Naive thymus-derived CD4-positive, alpha-beta T cell (primary cell): ENCODE measurements at places on chromosomes 11 and 22.

GRCh38 chr11:33970984-33971466, 79.1 kb upstream of the LMO2 start:
- peak; percentile 23 for DNase-seq

DNA sequence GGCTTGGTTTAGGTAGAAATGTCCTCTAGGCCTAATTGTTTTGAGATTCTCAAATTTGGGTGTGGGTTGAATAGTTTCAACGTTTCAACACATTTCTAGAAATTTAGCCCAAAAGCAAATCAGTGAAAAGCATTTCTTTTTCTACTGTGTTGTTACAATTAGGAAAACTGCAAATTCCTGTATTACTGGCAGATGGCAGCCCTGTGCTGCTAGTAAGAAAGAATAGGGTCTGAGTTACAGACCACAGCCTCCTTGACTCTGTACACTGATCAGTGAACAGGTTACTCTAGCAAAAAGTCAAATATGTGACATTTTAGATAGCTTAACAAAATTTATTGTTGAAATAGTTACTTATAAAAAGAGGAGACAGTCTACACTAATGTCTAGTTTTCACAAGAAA, 703.0 kb downstream of the JRKL start:
- no peak for DNase-seq

- DNase-seq: no peak
These were observed 39.5 kb upstream of the SLC1A2 start for GRCh38 chr11:35458846-35459245.

DNA sequence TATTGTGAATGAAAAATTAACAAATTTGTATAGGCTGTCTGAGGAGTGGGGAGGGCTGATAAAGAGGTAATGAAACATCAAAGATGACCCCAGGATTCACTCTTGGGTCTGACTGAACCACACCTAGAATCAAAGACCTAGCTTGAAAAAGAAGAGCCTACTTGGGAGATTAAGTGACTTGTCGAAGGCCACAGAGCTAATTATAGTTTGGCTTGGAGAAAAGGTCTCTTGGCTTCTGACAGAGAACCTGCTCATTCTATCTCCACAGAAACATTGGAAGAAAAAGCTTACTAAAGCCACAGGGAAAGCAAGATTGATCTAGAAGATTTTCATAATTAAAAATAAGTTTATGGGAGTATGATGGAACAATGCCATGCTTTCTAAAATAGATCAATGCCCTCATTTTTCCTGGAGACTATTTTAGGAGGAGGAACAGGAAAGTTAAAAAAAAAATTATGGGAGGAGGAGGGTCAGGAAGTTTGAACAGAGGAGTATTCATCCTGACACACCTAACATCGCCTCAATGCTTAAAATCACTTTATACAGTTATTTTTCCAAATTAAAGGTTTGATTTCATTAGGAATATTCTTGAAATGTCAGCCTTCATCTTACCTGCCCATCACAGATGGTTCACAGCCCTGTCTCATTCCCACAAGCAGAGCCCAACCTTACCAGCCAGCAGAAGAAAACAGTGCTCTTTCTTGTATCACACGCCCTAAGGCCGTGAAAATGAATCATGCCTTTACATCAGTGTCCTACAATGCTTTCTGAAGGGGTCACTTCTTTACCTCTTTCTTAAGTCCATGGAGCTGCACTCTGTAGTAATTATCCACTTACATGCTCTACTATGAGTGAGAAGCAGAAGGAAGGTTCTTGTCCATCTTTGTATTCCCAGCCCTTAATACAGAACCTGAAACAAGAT, 231.1 kb upstream of the MPPED2 start:
- DNase-seq: no peak

DNA sequence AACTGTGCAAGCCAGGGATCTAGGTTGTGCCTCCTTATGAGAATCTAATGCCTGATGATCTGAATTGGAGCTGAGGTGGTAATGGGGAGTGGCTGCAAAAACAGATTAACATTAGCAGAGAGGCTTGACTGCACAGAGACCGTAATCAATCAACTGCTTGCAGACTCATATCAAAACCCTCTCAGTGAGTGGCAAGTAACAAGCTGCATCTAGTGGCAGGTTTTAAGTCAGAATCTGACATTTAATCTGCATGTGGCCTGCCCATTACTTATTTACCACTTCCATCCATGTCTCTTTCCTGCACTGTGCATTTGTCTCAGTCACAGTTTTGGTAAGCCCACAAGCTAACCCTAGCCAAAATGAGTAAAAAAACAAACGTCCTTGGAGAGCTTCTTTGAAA, 11.2 kb downstream of the C11orf58 start:
- no peak for DNase-seq

GRCh38 chr11:8327761-8328192, 64.1 kb upstream of the LMO1 start:
- DNase-seq: no peak

DNA sequence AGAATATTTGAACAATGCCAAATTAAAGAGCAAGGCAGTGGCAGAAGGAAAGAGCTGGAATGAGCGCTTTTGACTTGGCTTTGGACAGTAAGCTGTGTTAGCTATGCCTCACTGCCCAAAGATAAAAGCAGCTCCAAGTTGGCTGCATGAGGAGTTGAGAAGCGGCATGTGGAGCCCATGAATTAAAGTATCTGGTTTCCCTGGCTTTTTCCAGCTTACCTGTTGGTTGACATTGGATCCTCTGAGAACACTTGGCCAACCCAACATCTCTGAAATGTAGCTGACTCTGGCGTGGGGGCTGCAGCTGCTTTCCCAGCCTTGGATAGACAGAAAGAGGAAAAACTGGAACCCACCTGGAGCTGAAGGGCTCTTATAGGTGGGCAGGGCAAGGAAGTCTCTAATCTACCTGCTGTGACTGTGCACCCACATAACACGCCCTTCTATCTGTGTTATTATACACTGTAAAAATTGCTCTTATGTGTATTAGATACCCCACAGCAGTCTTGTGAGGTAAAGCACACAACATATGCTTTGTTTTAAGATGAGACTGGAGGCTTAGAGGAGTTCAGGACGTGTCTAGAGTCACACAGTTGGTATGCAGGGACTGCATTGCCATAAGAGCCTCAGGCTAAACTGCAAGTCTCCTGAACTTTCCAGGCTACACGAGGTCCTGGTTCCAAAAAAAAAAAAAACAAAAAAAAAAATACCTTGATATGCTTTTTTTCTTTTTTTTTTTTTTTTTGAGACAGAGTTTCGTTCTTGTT, 5.8 kb downstream of the UBASH3B start:
- no peak for DNase-seq

DNA sequence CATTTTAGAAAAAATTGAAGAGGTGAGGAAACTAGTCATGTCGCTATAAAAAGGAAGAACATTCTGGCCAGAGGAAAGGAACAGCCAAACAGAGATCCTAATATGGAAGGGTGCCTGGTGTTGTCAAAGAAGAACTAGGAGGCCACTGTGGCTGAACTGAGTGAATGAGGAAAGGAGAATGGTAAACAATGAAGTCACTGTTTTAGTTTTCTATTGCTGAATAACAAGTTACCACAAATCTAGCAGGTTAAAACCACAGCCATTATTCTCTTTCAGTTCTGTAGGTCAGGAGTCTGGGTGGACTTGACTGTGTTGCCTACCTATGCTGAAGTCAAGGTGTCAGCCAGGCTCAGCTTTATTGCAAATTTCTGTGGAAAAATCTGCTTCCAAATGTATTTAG, 549.3 kb upstream of the CCDC90B start:
- DNase-seq: no peak
